NCI-H524 treated with DMSO at 0.1 percent for 48 hours (cell line): ENCODE measurements at places on chromosomes 6 and 20.

DNA sequence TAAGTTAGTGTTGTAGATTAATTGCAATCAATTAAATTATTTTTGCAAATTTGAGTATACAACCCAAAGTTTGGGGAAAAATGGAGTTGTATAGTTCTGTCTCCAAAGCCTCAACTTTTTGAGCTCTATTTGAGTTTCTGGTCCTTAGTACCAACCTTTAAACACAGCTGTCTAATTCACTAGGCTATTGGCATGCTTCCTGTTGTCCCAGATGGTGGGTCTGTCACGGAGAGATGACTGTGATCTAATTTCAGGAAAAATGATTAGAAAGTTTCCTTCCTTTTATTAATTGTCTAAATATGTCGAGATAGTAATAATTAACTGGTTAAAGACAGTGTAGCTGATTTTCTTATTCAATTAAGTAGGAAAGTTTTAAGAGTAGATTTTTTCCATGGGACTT, 109.6 kb downstream of the SCAF8 start:
- DNase-seq: no peak

GRCh38 chr6:130202782-130203181, 20.0 kb downstream of the SAMD3 start:
- no peak for DNase-seq

GRCh38 chr6:3240595-3240994, 13.1 kb upstream of the TUBB2B start:
- no peak for DNase-seq

DNA sequence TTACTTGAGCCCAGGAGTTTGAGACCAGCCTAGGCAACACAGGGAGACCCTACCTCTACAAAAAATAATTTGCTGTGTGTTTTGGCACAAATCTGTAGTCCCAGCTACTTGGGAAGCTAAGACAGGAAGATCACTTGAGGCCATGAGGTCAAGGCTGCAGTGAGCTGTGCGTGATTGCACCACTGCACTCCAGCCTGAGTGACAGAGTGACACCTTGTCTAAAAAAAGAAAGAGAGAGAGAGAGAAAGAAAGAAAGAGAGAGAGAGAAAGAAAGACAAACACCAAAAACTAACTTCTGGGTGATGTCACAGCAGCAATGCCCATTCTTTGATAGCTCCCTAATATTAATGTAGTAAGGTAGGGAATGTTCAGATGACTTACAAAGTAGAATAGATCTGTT, 20.4 kb downstream of the USP49 start:
- no peak for DNase-seq

- DNase-seq: no peak
Observed at GRCh38 chr6:13427316-13427715, 60.1 kb downstream of the GFOD1 start.

DNA sequence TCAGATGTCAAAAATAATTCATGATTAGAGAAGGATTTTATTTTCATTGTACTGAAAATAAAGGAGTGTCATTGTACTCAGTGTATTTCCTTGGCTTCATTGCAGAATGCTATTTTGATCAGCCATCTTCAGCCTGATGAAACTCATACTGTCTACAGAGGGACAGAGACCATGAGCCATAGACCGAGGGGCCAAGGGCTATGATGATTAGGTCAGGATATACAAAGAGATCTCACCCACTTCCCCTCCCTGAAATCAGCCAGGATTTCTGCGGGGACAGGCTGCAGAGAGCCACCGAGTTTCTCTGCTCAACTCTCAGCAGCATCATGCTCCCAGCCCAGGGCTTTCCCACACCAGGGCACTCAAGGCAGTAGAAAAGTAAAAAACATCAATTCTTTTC, 47.0 kb downstream of the ALDH8A1 start:
- no peak for DNase-seq

DNA sequence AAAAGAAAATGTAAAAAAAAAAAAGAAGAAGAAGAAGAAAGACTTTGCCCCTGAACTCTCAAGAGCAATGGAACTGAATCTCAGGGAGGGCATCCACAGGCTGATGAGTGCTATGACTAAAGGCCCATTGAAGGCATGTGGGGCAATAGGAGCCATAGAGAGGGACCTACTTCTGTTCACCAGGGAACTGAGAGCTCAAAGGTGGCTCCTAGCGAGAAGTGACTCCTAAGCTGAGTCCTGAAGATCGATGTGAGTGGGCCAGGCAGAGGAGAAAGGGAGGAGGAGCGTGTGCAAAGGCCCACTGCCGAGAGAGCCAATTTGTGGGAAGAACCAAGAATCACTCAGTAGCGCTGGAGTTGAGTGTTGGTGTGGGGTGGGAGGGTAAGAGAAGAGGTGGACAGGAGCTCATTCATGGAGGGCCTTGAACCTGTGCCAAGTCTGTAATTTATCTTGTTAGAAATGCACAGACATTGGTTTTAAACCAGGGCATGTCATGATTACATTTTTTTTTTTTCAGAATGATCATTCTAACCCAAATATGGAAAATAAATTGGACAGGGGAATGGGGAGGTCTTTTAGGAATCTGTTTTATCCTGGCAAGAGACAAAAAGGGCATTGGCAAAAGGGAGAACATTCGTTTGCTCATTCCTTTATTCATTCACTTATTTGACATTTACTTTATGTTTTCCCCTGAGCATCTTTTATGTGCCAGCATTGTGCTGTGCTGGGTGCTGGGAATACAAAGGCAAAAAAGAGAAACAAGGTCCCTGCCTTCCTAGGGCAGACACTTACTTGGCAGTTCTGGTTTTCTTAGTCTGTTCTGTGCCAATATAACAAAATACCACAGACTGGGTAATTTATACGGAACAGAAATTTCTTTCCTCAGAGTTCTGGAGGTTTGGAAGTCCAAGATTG, 67.4 kb upstream of the DSP start:
- DNase-seq: no peak

GRCh38 chr20:8855315-8855714, 213.6 kb upstream of the PLCB4 start:
- DNase-seq: no peak

GRCh38 chr6:34792605-34793500, 970 bp downstream of the BLTP3A start:
- DNase-seq: no peak

- DNase-seq: no peak
Observed at GRCh38 chr6:53216301-53216700, 67.7 kb upstream of the GCM1 start.

GRCh38 chr20:60691966-60692615, 560.0 kb upstream of the CDH4 start:
- DNase-seq: peak; percentile 83

DNA sequence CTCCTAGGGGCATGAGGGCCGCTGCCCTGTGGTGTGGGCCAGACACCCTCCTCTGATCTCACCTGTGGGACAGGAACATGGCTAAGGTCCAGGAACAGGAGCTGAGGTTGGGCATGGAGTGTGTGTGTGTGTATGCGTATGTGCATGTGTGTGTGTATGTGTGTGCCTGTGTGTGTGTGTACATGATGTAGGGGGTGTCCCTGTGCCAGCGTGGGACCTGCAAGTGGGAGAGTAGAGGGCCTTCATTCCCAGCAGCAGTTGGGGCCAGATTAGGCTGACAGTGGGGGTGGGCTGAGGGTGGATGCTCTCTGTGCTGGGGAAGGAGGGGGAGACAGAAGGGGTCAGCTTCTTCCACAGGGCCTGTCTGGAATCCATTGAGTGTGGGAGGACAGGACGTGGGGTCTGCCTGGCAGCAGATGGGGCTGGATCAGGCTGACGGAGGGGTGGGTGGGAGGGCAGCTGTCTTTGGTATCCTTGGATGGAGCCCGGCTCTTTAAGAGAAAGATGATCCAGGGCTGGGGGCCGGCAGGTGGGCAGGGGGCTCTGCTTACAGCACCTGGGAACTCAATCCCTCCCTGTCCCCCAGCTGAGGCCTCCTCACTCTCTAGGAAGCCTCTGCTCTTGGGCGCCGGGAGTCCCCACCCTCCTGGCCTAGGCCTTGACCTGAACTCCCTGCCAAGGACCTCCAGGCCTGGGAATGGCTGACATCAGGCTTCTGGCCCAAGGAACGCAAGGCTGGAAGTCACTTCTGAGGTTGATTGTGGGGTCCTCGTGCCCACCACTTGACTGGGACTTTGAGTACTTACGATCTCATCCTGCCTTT, 44.0 kb downstream of the SPDEF start:
- peak; percentile 52 for DNase-seq

DNA sequence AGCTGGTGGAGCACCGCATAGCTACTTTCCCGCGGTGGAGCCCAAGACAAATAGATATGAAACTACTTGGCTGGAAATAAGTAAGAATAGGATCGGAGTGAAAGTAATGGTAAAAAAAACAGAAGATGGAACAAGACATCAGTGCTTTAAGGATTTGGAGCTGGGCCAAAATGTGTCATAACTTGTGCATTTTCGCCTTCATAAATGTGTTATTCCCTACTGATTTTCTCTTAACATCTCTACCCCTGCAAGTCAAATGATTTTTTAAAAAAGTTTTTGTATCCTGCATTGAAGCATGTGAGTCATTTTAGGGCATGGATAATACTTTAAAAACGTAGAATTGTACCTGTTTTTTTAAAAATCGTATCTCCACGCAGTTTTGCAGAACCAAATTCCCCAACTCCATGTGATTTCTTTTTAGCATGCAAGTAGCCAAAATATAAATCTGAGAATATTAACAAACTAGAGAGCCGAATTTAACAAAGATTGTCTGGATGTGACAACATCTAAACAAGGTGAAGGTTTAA, 882 bp upstream of the FAM184A start:
- no peak for DNase-seq
